ENCODE measurements at places on chromosomes 5 and 9.
A peak's percentile ranks its signal among the peaks of the same experiment; 100 is the strongest.

DNA sequence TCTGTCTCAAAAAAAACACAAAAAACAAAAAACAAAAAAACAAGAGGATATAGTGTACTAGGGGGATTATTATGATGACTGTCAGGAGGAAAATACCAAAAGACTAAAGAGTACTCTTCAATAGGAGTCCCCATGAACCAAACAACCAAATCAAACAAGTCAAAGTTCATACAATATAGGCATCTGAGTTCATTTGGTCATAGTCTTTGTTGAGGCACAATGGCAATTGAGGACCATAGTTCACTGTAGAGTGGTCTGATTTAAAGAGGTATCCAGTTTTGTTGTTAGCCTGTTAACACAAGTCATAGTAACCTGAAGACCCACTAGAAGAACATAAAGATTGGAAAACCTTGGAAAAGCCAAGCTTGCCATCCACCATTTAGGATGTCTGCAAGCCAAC lies 11.3 kb upstream of the UBTD2 start:
- no peak for DNase-seq

GRCh38 chr5:44809215-44809955 lies 638 bp downstream of the MRPS30 start:
- peak; percentile 2 for DNase-seq

GRCh38 chr5:174837919-174838902 lies 113.8 kb downstream of the MSX2 start:
- no peak for DNase-seq

DNA sequence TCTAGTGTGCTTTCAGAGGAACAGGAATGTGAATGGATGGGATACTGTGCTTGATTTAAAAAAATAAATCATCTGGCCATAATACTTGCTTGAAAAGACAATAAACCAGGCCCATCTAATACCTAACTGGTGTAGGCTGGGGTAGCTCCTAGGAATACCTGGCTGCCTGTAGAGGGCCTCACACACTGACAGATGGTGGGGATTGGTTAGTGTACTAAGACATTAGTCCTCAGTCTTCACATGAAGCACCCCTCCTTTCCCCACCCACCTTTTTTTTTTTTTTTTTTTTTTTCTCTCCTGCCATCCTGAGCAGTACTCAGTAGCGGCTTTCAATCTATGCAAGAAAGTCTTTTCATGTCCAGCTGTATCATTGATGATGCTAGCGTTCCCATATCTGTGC lies 130.5 kb downstream of the ADGRV1 start:
- no peak for DNase-seq

GRCh38 chr5:126920291-126920690 lies 110.1 kb downstream of the MARCHF3 start:
- no peak for DNase-seq

DNA sequence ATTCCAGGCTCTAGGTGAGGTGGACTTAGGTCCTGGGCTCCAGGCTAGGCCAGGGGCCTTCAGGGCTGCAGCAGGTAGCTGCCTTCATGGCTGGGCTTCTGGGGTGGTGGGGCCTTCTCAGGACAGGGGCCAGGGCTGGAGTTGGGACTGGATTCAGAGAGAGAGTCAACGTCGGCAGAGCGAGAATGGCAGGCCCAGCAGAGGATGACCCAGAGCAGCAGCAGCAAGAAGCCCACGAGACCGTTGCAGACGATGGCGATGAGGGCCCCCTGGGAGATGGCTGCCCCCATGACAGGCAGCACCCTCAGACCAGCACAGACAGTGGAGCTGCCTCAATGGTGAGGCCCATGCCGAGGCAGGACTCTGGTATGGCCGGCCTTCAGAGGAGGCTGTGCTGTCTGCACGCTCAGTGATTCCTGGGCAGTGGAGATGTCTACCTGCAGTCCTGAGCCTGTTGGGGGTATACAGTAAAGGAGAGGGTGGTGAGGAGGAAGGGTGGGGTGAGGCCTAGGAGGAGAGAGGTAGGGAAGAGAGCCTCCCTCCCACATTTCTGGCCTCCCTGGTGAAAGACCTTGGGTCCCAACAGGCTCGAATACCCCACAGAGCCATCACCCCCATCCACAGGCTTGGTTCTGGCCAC lies 1.3 kb downstream of the ENHO start:
- DNase-seq = no peak
